ENCODE measurements at places on chromosomes 1 and 21. TPM values are rescaled to one million over a fixed set of nuclear protein-coding genes. Genes with fewer than 3 reads are reported as not detected.

The PLA2G2A gene
- not detected for total RNA-seq

The DFFB gene
- 8.5 TPM for total RNA-seq

The PEF1 gene
- total RNA-seq: 107 TPM

The ATP6V1G3 gene
- total RNA-seq: not detected

The TEDDM1 gene
- not detected for total RNA-seq

The TCEA3 gene
- total RNA-seq: 0.40 TPM

The HES3 gene
- total RNA-seq: not detected

The C4BPB gene
- not detected for total RNA-seq

The ZMYND12 gene
- total RNA-seq: 0.34 TPM

The PPCS gene
- total RNA-seq: 39.6 TPM

The PRAMEF5 gene
- not detected for total RNA-seq

The SIM2 gene
- 0.10 TPM for total RNA-seq

The AMPD1 gene
- not detected for total RNA-seq

The LHX8 gene
- not detected for total RNA-seq

The ALPL gene
- total RNA-seq: 0.05 TPM

The S100A7 gene
- not detected for total RNA-seq

The EPHA10 gene
- not detected for total RNA-seq

The NMNAT2 gene
- 1.3 TPM for total RNA-seq

The CD1C gene
- total RNA-seq: not detected

The CHAF1B gene
- total RNA-seq: 9.0 TPM

The SLC9C2 gene
- total RNA-seq: not detected

The RNF187 gene
- total RNA-seq: 37.7 TPM

The LDLRAD1 gene
- not detected for total RNA-seq

The KCNJ15 gene
- 0.47 TPM for total RNA-seq

The IGSF9 gene
- total RNA-seq: not detected

Data from mammary microvascular endothelial cell (primary cell).